ENCODE measurements at places on chromosomes 6 and 20.
A peak's percentile ranks its signal among the peaks of the same experiment; 100 is the strongest.

DNA sequence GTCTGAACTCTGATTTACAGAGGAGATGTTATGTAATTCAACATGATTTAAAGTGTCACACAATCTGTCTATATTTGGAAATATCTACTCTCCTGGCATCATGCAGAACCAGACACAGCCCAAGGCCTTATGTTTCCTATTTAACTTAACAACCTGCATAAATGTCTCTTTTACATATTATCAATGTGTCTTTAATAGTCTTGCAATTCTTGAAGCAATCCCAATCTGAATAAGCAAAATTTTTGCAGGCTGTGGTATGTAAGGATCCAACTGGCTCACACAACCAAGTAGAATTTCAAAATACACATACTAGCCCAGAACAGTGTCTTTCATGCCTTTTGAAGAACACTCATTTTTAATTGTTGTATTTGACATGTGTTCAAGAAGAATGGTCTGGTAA, 443.2 kb downstream of the MAFB start:
- no peak for DNase-seq

GRCh38 chr6:137291441-137291840, 72.3 kb upstream of the IFNGR1 start:
- DNase-seq = no peak

DNA sequence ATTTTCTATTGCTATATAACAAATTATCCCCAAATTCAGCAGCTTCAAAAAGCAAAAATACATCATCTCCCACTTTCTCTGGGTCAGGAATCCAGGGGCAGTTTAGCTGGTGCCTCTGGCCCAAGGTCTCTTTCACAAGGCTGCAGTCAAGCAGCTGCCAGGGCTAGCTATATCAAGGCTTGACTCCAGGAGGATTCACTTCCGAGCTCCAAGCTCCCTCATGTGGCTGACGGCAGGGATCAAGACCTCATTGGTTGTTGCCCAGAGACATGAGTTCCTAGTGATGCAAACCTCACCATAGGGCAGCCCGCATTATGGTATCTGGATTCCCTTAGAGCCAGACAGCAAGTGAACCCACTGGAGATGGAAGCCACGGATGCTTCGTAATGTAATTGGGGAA, 1.3 kb upstream of the VNN1 start:
- no peak for DNase-seq

- DNase-seq = no peak
Observed at GRCh38 chr6:167781066-167781767, 45.5 kb upstream of the AFDN start.

GRCh38 chr20:38152621-38153221, 12.3 kb downstream of the TGM2 start:
- DNase-seq = no peak

DNA sequence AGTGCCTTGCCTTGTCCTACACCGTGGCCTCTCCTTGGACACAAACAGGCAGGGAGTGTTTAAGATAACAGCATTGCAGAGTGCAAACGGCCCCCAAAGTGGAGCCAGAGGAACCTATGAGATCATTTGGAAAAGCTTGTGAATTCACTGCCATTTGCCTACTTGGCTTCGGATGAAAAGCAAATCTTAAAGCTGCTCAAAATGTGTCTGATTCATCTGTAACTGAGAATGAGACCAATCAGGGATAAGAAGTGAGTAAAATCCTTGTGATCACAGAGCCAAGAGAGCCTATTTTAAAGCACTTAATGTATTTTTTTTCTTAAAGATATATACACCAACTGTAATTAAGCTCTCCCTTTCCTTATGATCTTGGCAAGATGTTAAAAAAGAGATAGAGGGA, 65.7 kb upstream of the BACH2 start:
- DNase-seq = no peak

GRCh38 chr6:125191916-125192609, 38.5 kb downstream of the TPD52L1 start:
- peak; percentile 14 for DNase-seq

- no peak for DNase-seq
Observed at GRCh38 chr20:25248786-25249172, 894 bp downstream of the PYGB start.

DNA sequence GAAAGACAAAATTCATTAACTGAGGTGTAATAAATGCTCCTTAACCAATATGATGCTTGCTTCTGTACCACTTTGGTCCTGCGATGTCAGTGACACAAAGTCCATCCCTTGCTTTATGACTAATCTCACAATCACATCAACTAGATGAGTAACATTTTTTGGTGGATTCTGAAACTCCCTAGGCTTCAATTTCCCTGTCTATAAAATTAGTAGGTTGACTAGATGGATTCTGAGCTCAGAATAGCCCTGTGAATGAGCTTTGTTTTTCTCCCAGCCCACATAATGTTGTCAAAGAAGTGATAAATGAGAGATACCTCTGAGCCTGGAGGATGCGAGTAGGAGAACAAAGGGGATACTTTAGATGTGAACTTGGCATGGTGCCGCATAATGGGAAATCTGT, 9.1 kb downstream of the TXLNB start:
- DNase-seq = no peak

GRCh38 chr6:345747-346385, 45.7 kb upstream of the IRF4 start:
- no peak for DNase-seq

DNA sequence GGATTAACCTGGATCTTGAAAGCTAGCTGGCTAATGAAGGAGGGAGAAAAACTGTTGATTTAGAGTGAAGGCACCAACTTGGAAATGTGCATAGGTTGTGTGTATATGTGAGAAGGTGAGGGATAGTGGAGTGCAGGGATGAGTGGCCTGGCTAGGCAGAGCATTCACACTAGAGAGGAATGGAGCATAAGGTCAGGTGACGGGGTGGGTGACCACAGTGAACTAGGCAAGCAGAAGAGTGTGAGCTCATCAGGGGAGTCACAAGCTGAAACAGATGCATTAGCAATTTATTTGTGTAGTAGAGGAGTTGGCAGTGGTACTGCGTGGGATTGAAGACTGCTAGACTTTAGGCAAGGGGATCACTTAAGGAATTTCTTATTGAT, 10.5 kb downstream of the ANKRD66 start:
- DNase-seq = no peak

DNA sequence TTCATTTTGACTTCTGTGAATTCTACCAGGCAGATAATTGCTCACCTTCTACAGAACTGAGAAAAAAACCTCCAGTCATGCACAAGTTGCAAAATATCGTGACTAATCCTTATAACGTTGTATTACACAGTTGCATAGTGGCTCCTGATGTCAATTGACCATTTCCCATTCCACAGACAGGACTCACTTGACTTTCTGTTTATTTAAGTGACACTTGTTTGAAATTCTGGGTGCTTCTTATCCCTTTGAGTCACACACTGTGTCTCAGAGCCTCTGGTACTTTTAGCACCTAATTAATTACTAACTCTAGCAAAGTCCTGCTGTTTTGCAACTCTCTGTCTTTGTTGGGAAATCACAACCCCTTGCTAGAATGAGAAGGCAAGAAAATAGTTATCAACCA, 16.2 kb upstream of the RSPO3 start:
- no peak for DNase-seq

- no peak for DNase-seq
Observed at GRCh38 chr20:45423700-45424099, 7.8 kb downstream of the PIGT start.

DNA sequence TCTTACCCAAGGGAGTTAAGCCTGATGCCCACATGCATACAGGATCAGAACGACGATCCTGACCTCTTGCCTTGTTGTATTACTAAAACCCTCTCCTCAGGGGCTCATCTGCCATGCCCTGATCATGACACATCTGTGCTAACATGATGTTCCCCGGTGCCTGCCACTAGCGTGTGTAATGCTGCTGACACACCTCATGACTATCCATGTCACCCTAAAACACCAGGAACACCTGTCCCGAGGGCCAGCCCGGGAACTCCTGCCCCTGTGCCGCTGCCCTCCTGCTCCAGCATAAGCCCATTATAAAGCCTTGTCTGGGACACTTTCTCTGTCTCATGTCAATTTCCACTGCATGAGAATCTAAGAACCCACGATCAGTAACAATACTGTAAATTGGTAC, 7.6 kb downstream of the SERPINB6 start:
- DNase-seq = no peak

DNA sequence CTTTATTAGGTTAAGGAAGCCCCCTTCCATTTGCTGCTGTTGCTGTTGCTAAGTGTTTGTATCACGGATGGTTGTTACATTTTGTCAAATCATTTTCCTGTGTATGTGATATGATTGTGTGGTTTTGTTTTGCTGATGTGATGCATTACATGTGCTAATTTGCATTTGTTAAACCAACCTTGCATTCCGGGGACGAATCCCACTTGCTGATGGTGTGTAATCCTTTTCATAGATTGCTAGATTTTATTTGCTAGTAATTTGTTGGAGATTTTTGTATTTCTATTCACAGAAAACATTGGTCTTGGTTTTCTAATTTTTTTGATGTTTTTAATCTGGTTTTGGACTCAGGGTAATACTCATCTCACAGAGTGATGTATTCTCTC, 167.8 kb downstream of the WDR27 start:
- DNase-seq = no peak
